ENCODE measurements at places on chromosomes 16 and 17. TPM values are rescaled to one million over a fixed set of nuclear protein-coding genes. Genes with fewer than 3 reads are reported as not detected.

Gene GPR179
- total RNA-seq = not detected

Gene HEATR3
- 18.7 TPM for total RNA-seq

DNA sequence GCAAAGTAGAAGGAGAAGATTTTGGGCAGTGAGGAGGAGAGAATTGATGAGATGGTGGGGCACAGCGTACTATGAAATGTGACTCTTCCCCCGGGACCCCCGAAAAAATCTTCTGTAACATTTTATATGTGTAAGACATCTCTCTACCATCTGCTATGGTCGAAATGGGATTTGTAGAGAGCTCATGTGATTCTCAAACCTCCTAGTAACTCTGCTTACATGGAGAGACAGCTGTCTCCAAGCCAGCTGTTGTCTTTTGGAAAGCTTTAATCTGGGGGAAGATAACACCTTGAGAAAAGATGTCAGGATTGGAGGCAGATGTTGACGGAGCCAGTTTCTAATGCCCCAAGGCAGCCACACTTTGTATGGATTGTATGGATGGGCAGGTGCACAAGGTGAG is 94.1 kb downstream of the PRKCB start:
- DNase-seq = no peak

GRCh38 chr17:57136355-57136754 is 51.3 kb downstream of the AKAP1 start:
- DNase-seq = no peak

GRCh38 chr16:77674888-77675287 is 47.4 kb upstream of the NUDT7 start:
- DNase-seq = no peak

DNA sequence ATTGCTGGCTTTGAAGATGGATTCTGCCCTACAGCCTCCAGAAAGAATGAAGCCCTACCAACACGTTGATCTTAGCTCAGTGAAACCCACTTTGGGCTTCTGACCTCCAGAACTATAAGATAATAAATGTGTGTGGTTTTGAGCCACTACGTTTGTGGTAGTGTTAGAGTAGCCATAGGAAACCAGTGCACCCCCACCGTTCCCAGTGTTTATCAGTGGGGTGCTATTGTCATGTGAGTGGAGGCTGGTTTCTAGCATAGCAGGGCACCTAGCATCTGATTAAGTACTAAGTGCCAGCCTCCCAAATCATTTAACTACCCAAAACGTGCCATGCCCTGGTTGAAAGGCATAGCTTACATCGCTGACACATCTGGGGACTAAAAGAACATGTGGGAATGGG is 423.9 kb downstream of the UTP18 start:
- no peak for DNase-seq
